Astrocyte of the hippocampus (primary cell): ENCODE measurements at places on chromosomes 2 and 18.

DNA sequence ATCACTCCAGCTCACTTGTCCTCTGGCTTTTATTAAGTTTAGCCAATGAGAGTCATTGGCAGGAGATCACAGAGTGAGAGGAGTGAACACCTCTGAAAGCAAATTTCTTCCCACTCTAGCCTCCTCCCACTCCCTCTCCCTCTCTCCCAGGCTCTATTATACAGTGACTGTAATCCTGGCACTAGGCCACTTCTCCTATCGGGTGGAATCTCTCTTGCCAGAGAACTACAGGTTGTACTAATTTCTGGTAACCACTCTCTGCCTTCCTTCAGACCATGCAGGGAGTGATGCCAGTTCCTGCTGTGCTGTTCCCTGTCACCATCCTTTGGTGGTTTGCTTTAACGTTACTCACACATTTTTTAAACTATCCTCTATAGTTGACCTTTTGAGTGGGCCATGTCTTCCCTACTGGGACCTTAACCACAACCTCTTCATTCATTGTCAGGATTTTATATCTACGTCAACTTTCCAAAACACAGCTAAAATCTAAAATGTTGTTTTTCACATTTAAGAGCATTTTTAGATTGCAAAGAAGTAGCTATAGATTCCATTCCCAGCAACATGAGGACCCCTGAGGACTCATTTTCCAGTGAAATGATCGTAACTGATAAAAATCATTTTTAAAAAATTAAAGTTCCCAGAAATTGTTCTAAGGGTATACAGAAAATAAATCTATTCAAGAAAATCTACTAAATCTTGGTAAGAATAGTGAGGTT is 217.1 kb downstream of the MREG start:
- DNase-seq: peak; percentile 77

GRCh38 chr18:3889803-3890202 is 439.8 kb downstream of the TGIF1 start:
- peak; percentile 80 for DNase-seq

DNA sequence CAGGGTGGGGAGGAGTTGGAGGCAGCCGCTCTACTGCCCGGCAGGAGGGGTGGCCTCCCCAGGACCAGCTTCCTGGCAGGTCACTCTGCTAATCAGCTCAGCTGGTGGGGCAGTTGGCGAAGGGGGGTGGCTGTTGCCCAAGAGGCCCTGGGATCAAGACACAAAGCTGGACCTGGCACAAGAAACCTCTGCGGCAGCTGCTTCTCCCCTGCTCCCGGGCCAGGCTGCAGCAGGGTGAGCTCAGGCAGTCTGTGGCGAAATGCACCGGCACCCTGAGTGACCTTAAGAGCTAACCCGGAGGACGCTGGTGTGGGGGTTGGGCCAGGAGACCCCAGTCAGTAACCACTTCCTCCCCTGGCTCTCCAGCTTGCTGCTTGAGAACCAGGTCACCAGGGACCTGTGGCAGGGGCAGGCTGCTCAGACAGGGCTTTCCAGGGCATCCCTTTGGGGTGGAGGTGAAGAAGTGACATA is 31.1 kb downstream of the TOGARAM2 start:
- no peak for DNase-seq

DNA sequence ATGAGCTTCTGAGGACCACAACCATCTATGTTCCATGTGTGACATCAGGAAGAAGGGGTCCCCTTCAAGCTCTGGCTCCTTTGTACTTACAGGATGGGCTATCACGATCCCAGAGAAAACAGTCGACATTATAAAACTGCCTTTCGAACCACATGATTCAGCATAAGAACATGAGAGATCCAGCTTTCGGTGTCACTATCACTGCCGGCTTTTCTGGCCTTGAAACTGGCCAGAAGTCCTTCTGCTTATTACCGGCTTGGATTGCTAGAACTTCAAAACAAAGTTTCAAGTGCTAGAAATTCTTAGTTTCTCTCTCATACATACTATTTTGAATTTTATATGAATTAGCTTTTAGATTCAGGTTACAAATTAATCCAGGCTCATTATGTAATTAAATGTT is 138.9 kb downstream of the PID1 start:
- DNase-seq: no peak

- no peak for DNase-seq
Observed at GRCh38 chr2:96733931-96734330, 5.9 kb downstream of the LMAN2L start.

DNA sequence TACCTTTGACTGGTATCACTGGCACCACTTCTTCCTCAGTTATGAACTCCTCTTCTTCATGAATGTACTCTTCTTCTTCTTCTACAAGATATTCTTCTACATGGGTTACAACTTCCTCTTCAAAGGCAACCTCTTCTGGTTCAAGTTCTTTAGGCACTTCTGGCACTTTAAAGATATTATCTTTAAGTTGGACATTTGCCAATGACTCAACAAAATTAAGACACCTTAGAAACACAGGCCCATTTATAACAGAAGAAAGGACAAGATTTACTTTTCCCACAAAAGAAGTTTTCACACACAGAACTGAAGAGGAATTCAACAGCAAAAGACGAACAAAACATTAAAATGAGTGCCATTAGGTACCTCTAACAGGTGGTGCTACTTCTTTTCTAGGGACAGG is 127.3 kb downstream of the TTN start:
- no peak for DNase-seq

DNA sequence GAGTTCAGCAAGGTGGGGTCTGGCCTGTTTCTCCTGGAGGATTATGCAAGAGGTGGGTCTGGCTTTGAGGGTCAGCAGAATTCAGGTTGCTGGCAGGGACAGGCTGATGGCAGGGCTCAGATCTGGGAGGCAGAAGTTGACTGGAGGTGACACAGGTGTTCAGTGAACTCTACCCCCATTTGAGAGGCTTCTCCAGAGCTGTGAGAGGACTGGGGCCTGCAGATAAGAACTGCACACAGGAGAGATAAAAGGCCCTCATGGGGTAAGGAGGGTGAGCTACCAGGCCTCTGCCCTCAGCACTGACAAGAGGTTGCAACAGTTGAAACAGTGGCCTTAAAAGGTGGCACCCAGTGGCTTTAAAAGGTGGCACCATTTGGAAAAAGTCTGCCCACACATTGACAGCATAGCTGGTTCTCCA is 13.1 kb downstream of the MOCOS start:
- DNase-seq: no peak

DNA sequence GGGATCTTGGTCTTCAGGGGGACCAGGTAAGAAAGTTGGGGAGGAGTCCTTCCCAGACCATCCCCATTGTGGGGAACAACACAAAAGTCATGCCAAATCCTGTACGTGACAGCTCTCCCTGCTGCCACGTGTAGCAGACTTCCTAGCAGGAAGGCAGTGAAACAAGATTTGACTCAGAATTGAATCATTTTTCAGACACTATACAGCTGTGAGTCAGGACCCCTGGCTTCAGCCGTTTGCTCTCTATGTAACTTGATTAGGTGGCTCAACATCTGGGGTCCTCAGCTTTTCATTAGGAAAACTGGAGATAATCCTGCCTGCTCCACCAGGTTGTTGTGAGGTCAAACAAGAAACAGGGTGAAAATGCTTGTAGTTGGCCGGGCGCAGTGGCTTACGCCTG is 32.9 kb upstream of the PDCL3 start:
- no peak for DNase-seq

- no peak for DNase-seq
Observed at GRCh38 chr18:5982332-5982731, 87.0 kb upstream of the TMEM200C start.

GRCh38 chr18:74064510-74064909 is 83.1 kb downstream of the FBXO15 start:
- no peak for DNase-seq

GRCh38 chr2:1147873-1148612 is 197.4 kb downstream of the SNTG2 start:
- DNase-seq: no peak
